ENCODE measurements at places on chromosomes 6 and 20.
A peak's percentile ranks its signal among the peaks of the same experiment; 100 is the strongest.

DNA sequence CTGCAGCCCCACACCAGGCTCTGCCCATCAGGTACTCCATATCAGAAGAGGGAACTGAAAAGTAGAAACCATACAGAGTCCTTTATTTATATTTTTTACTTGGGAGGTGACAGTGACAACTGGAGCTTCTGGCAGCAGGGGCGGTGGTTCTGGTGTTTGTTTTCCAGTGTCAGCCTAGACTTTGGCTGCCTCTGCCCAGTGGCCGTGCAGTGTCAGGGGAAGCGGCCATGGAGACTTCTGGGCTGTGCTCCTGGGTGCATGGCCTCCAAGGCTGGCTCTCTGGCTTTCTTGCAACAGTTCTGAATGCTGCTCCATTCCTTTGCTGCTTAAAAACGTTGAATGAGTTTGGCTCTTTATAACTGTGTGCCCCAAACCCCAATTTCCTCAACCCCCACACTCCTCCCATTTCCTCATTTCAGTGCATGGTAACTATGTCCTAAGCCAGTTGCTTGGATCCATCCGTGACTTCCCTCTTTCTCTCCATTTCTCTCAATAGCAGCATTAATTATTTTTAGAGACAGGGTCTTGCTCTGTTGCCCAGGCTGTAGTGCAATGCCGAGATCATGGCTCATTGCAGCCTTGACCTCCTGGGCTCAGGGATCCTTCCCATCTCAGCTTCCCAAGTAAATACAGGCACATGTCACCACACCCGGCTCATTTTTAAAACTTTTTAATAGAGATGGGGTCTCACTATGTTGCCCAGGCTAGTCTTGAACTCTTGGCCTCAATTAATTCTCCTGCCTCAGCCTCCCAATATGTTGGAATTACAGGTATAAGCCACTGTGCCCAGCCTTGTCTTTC lies 141.1 kb upstream of the SGK1 start:
- no peak for DNase-seq

DNA sequence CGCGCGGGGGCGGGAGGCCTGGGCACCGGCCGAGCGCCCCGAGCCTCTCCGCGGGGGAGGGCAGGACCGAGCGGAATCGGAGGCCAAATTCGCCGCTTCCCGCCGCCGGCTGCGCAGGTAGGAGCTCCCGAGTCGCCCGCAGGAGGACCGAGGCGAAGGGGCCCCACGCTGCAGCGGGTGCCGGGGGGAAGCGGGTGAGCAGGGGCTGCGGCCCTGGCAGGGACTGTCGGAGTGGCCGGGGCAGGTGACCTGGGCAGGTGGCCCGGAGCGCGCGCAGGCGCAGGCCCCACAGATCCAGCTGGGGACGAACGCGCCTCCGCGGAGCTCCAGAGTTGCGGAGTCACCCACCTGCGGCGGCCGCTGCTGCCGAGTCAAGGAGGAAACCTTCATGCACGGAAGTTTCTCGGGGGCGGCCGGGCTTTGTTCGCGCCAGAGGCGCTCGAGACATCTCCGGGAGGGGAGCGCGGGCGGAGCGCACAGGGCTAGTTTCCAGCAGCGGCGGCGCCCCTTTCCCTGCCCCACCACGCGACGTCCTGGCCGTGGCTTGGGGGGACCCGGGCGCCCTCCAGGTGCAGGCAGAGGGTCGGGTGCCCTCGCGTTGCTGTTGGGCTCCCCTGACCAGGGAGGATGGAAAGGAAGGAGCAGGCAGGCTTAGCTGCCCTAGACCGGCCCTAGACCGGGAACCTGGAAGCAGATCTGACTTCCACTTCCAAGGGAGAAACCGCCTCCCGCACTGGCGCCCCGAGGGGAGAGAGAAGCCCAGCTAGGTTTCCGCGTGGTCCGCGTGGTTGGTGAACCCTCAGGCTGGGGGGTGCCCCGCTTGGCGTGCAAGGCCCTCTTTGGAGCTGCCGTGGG lies 590 bp downstream of the SLCO4A1 start:
- DNase-seq = peak; percentile 31

- DNase-seq = no peak
These were observed 12.2 kb downstream of the RAET1G start for GRCh38 chr6:149910721-149911151.

- DNase-seq = no peak
These were observed 124.9 kb downstream of the CARMIL1 start for GRCh38 chr6:25404091-25404490.

DNA sequence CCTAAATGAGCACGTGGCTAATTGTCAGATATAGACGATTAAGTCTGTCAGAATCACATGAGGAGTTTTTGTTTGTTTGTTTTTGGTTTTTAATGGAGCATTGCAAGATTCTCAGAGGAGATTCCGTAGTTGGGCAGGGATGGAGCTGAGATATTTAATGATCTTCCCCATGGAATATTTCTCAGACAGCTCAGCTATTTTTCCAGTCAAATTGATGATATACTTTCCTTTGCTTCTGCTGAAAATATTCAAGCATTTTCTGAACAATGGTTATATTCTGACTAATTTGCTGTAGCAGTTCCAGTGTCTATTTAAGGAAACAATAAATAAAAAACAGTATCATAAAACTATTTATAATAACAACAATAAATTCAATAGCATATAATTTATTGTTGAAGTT lies 348.4 kb downstream of the KIF16B start:
- no peak for DNase-seq

GRCh38 chr6:73610444-73611275 lies 43.1 kb downstream of the SLC17A5 start:
- DNase-seq = peak; percentile 70

DNA sequence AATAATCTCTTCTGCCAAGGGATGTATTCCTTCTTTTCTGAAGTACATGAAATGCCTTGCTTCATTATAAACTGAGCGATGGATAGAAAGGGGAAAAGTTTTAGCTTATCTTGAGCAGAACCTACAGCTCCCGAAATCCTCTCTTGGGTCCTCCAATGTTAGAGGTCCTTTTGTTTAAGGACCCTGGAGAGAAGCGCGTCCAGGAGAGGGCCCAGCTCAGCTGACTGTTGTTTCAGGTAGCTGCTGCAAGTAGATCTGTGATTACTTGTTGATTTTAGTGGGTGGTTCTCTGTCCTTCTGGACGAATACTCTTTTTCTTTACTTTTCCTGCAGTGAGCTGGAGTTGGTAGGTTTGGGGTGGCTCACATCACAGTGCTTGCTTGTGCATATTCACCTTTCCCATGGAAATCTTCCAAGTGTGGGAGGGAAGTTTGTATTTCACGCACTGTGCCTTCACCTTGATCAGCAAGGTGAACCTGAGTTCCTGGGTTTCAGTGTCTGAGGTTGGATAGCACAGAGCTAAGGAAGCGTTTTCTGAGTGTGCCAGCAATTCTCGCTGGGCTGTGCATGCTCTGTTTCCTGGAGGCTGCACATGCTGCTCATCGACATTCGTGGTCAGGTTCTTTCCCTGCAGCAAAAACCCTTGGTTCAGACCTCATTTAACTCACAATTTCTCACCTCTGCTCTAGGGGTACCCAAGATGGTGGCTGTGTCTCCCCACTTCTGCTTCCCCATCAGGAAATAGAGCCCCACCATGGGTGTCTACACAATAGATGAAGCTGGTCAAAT lies 176.3 kb downstream of the JARID2 start:
- DNase-seq = no peak

GRCh38 chr6:118815495-118815894 lies 78.5 kb upstream of the ASF1A start:
- DNase-seq = no peak

DNA sequence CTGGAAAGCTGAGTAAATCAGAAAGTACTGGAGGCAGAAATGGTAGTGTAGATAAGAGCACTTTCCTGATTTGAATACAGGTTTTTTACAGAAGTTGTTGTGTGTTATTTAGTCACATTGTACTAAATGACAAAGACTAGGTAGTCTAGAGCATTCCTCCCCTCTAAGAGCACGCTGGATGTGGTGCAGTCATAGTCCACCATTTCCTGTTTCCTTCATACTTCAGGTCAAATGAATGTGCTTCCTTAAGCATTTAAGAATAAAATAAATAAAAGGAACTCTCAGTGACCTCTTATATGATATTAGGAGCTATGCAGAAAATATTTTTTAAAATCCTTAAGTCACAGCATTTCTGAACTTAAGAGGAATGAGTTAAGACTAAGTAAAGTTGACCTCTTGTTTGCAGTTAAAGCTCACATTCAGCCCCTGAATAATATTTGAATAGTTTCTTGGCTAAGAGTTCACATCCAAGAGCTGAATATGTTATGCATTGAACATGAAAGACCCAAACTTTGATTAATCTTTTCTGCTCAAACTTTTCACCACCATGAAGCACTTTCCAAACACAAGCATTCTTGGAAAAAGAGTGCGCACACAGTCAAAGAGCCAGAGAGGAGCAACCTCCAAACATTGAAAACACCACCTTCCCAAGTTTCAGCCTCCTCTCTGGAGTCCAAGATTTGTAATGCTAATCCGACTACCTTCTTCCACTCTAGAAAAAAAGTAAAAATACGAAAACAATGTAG lies 53.4 kb upstream of the TMEM30A start:
- DNase-seq = no peak

DNA sequence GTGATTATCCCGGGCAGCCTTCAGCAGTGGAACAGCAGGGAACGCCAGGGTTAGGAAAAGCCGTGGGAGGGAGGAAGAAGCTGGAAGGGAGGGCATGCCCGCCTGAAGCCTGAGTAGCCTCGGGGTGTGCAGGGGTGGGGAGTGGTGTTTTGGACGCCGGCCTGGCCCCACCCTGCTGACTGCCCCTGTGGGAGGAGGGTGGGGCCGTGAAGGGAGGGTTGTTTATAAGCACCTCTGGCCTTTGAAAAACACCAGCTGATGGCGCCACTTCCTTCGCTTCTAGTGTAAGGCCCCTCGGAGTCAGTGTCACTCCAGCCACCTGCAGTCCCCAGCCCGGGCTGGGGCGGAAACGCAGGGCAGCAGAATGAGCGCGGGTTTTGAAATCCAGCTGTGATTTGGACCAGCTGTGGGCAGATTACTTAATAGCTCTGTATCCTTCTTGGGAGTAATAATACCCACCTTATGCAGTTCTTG lies 52.8 kb upstream of the BMP6 start:
- DNase-seq = peak; percentile 70

GRCh38 chr20:63840405-63840828 lies 9.4 kb upstream of the ZBTB46 start:
- no peak for DNase-seq

- peak; percentile 91 for DNase-seq
These were observed 250.9 kb upstream of the CITED2 start for GRCh38 chr6:139625081-139625939.

- DNase-seq = no peak
These were observed 21.9 kb downstream of the SPATA2 start for GRCh38 chr20:49893242-49894072.

GRCh38 chr6:142786476-142786875 lies 158.5 kb downstream of the HIVEP2 start:
- no peak for DNase-seq

DNA sequence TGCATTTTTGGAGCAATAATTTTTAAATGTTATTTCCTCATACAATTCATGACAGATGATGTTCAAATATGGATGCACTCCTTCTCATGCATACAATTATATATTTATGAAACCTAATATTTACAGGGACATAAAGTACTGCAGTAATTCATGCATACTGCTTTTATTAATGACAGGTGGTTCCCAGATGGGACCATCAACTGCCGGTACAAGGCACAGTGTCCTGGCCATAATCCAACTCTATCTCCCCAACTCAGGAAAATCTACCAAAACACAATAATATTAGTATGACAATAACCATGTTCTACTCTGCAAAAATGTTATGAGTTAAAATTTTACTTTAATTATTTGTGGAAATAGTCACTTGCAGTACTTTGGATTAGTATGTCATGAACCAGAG lies 77.8 kb downstream of the VIP start:
- no peak for DNase-seq

DNA sequence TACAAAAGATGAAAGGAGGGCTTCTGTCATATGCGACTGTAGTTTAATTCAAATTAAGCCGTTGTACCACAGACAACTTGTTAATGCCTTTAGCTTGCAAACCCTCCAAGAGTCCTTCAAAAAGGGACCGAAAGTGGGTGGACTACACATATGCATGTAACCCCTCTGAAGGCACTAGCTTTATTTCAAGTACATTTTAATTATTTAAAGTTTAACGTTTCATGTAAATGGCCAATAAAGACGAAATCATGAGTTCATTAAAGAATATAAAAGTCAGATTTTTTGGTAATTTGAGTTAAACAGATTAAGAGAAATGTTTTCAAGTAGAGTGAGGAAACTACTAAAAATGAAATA lies 12.8 kb downstream of the PRDM13 start:
- no peak for DNase-seq

- no peak for DNase-seq
These were observed 100.5 kb upstream of the SUPT3H start for GRCh38 chr6:45478240-45478639.

DNA sequence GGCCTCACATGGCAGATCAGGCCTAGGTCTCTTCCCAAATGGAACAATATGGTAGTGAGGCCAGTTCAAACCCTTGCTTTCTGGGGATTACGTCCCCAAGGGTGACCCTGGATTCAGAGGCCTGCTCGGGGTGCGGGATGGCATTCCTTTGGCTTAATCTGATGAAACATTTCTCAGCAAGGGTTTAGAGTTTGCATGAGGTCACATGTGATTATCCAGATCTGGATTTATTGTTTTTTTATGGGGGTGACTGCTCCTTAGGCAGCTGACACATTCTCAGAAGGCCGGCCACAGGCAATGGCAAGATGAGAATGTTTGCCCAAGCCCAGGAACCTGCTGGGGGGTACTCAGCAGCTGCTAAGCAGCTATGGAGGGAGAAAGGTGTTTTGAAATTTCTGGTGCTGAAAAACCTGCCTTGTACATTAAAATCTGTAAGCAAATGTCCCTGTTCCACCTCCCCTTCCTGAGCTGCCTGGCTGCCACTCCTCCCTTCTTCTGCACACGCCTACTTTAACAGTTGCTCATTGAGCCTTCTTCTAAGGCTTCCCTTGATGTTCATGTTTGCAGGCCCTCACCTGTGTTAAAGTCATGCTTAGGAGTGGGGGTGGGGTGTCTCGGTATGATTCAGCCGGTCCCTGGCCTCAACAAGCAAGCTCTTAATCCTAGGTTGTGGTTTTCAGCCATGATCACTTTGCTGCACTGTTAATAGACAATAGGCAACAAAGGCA lies 37.9 kb upstream of the FUCA2 start:
- DNase-seq = no peak

- peak; percentile 76 for DNase-seq
These were observed 1.6 kb upstream of the ATXN1 start for GRCh38 chr6:16762550-16763477.

All from hematopoietic multipotent progenitor cell treated with erythropoietin and hydrocortisone succinate and interleukin-3 and kit ligand, for 8 days (in vitro differentiated cells).